ENCODE measurements at places on chromosomes 13 and 19.
A peak's percentile ranks its signal among the peaks of the same experiment; 100 is the strongest.

DNA sequence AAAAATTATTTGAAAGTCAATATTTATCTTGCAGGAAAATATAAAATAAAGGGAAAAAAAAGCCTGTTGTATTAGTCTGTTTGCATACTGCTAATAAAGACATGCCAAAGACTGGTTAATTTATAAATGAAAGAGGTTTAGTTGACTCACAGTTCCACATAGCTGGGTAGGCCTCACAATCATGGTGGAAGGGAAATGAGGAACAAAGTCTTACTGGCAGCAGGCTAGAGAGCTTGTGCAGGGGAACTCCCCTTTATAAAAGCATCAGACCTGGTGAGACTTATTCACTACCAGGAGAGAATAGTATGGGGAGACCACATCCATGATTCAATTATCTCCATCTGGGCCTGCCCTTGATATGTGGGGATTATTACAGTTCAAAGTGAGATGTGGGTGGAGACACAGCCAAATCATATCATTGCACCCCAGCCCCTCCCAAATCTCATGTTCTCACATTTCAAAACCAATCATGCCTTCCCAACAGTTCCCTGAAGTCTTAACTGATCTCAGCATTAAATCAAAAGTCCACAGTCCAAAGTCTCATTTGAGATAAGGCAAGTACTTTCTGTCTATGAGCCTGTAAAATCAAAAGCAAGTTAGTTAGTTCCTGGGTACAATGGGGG is 1416.5 kb upstream of the SPRY2 start:
- no peak for DNase-seq

GRCh38 chr19:48724796-48725753 is 5.5 kb upstream of the MAMSTR start:
- no peak for DNase-seq

DNA sequence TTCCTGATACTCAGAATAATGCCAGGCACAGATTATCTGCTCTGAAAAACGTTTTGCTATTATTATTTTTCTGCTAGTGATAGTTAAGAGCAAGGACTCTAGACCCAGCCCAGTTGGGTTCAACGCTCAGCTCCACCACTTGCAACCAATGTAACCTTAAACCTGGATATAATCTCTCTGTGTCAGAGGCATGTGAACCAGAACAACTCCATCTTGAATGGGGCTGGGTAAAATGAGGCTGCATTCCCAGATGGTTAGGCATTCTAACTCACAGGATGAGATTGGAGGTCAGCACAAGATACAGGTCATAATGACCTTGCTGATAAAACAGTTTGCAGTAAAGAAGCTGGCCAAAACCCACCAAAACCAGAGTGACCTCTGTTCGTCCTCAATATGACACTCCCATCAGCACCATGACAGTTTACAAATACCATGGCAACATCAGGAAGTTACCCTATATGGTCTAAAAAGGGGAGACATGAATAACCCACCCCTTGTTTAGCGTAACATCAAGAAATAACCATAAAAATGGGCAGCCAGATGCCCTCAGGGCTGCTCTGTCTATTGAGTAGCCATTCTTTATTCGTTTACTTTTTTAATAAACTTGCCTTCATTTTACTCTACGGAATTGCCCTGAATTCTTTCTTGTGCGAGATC is 13.6 kb downstream of the FAM187B start:
- DNase-seq: no peak

- no peak for DNase-seq
Measured at GRCh38 chr19:41339936-41340335, 13.8 kb downstream of the TGFB1 start.

- no peak for DNase-seq
Measured at GRCh38 chr13:25147638-25148401, 24.3 kb downstream of the AMER2 start.

- DNase-seq: peak; percentile 29
Measured at GRCh38 chr19:55703790-55704215, 28.8 kb downstream of the EPN1 start.

DNA sequence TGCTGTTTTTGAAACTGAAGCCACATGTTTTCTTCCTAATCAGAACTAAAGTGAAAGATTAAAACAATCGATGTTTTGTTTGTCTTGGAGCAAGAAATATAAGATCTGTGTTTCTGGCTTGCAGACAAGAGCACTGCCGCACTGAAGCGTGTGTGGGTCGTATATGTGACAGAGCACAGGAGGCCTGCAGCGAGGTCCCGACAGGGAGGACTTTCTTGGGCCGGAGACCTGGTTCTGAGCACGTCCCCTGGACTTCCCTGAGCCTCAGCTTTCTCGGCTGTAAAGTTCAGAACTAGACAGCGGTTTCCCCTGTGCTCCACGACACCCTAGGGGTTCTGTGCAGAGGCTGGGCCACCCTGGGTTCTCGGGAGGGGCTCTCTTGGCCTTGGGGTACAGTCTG is 60.5 kb downstream of the GADD45B start:
- DNase-seq: no peak
